ENCODE measurements at places on chromosomes 5 and 9.

- DNase-seq: no peak
Observed at GRCh38 chr9:110261632-110262031, 5.3 kb upstream of the TXN start.

GRCh38 chr5:57442080-57442839 lies 40.4 kb downstream of the ACTBL2 start:
- no peak for DNase-seq

- no peak for DNase-seq
Observed at GRCh38 chr5:6989230-6989629, 276.0 kb downstream of the TENT4A start.

DNA sequence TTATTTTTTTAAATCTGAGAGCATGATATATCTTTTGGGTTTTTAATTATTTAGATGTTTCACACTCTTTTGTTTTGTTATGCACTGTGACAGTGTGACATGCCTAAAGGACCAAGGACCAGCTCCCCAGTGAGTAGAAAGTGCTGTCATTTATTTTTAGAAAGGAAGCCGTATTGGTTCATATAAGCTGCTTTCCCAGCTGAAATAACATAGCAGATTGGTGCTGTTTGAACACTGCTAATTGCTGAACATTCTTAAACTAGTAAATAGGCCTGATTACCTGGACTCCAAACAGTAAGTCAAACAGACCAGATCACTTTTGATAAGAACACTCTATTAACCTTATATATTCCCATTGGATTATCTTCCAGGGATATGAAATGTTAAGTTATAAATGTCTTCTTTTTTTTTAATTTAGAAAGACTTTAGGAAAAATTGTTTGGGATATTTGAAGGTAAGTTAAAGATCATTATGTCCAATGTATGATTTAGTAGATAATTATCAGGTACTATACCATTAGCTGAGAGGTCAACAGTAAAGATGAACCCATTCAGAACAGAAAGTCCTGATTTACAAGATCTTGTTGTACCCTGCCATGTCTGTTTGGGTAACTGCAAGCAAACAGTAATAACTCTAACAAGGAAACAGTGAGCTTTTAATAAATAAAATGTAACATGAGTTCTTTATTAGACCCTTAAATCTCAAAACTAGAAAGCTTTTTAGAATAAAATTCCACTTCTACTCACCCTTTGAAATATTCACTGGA lies 27.8 kb upstream of the ELL2 start:
- DNase-seq: no peak

- DNase-seq: no peak
Observed at GRCh38 chr9:110073356-110073905, 134.5 kb downstream of the C9orf152 start.

- DNase-seq: no peak
Observed at GRCh38 chr5:143734456-143734780, 77.5 kb upstream of the HMHB1 start.

DNA sequence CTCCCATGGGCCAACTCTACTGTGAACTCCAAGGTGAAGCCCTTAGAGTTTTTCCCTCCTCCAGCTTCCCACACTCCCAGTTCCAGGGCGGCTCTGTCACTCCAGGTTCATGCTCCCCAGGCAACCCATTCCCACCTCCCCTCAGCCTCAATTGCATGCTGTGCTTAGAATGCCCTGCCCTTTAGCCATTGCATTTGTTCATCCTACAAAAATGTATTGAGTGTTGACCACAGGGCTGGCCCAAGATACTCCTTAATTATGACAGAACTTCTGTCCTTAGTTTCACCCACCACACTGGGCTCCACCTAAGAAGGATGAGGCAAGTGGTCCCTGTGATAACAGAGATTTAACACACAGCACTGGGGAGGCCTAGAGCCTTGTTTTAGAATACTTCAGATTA lies 236.1 kb downstream of the ADAMTSL1 start:
- no peak for DNase-seq

GRCh38 chr5:145110181-145110580 lies 725.0 kb downstream of the PRELID2 start:
- DNase-seq: no peak

GRCh38 chr9:82363682-82364081 lies 375.1 kb downstream of the SPATA31D1 start:
- DNase-seq: no peak

DNA sequence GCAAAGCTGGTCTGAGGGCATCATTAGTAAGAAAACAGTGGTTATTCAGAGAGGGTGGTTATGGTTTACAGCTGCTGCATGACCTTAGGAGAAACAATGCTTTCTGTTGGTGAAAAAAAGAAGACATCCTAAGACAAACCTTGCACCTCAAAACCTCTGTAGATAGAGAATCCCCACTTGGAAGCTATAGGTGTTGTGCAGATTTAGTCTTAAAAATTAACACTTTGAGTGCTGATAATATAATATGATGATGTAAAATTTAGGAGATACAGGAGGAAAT lies 1.4 kb upstream of the PTTG1 start:
- DNase-seq: no peak

DNA sequence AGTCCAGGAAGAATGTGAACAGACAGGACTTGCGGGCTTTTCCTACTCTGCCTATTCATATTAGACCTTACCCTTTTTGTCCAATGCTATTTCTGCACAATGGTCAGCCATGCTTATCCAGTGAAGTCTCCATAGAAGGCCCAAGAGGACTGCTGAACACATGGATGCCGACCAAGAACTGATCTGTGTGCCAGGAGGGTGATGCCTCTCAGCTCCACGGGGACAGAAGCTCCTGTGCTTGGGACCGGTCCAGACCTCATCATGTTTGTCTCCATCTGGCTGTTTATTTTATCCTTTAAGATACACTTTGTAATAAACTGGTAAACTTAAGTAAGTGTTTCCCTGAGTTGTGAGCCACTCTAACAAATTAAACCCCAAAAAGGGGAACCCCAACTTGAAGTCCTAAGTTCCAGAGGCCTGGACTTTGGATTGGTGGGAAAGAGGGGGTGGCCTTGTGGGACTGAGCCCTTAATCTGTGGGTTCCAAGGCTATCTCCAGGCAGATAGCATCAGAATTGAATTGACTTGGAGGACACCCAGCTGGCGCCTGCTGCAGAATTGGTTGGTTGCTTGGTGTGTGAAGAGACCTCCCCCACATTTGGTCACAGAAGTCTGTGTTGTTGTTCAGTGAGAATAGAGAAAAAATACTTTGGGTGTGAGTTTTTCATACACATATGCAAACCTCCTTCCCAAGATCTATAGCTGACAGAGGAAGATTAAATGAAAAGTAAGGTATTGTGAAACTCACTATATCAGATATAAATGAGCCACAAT lies 57.9 kb upstream of the ANKH start:
- DNase-seq: no peak

GRCh38 chr9:33952066-33952465 lies 96.6 kb downstream of the UBAP2 start:
- no peak for DNase-seq

DNA sequence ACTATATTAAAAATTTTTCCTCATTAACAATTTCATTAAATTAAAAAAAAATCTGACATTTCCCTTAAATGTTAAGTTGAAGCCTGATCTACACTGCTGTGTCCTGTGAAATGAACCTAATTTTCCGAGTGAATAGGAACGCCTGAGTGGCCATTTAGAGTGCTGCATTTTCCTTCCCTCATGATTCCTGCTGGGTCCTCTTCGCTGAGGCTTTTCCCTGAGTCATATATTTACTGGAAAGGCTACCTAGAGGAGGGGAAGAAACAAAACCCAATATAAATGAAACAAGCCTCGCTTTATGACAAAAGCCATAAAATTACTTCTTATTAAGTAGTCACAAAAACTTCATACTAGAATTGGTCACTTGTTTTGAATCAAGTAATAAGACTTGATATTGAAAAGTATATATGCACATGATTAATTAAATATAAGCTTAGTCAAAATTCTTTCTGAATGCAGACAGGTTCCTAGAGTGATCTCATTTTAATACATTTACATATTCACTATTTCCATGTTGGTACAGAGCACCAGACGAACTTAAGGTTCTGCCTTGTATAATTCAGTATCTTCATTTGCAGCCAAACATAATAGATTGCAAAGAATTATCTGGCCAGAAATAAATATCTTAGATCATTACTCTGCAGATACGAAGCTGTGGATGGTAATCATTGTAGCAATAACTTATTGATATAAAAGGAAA lies 6.3 kb upstream of the ISCA1 start:
- no peak for DNase-seq

- no peak for DNase-seq
Observed at GRCh38 chr5:181173027-181173419, 25.6 kb downstream of the OR2V2 start.

- no peak for DNase-seq
Observed at GRCh38 chr5:322281-322941, 897 bp downstream of the AHRR start.

DNA sequence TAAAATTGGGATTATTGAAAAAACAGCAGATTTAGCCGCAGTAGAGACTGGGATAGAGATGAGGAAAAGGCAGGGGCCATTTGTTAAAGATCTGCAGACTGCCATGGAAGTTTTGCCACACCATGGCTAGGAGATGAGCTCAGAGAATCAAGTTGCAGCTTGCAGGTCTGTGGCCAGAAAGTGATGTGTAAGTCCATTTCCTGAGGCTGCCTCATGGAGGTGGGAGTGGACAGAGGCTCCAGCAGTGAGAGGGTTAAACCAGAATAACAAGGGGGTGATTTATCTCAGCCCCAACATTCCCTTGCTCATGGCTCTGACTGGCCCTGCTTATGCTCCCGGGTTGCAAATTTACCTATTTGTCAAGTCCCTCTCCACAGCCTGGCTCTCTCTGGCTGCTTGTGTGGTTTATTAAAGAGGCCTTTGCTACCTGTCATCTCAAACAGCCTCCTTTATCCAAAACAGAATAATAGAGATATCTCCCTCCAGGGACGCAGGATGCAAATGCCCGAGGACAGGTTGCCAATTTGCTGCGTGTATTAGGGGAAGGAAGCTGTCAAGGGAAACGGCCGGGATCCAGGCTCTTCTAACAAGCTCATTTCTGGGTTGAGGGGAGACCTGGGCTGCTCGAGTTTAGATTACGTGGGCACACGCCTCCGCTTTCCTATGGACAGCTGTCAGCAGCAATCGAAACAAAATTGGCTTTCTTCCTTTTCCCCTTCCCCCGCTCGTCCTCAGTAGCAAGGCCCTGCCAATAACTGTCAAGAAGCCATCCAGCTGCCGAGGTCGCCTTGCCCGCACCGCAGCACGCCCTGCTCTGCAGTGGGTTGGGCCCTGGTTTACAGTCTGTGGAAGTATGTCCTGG lies 72.8 kb upstream of the PITX1 start:
- no peak for DNase-seq

DNA sequence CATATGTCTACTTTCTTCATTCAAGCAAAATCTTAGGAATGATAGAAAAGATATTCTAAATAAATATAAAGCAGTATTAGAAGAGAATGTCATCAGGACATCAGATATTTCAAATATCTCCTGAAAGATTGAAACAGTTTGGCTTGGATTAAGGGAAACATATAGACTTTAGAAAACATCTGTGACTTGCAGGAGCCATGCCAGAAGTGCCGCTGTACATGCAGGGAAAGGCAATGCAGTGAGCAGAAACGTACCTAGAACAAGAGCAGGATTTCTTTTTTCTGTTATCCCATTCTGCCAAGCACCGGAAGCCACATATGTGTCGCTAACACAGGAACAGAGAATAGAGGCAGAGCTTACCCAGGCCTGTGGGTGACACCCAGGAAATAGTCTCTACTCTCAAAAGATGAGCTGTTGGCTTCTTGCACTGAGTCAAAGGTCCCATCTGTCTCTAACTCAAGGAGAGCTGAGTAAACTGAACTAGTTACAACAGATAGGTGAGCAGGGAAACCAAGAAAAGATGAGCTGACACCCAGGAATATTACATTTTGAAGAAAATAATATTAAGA lies 5.8 kb downstream of the ADAMTS19 start:
- DNase-seq: no peak

- no peak for DNase-seq
Observed at GRCh38 chr9:135494791-135495559, 5.5 kb upstream of the MRPS2 start.

DNA sequence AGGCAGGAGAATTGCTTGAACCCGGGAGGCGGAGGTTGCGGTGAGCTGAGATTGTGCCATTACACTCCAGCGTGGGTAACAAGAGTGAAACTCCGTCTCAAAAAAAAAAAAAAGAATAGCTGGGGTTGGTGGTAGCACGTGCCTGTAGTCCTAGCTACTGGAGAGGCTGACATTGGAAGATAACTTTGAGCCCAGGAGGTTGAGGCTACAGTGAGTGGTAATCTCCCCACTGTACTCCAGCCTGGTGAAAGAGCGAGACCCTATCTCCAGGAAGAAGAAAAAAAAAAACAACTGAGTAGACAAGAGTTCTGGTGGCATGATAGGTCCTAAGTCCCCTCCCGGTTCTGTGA lies 26.3 kb downstream of the GOLGA2 start:
- no peak for DNase-seq

- DNase-seq: no peak
Observed at GRCh38 chr9:137296670-137297664, 5.1 kb downstream of the NRARP start.

- no peak for DNase-seq
Observed at GRCh38 chr5:149683964-149684363, 46.1 kb upstream of the PPARGC1B start.

DNA sequence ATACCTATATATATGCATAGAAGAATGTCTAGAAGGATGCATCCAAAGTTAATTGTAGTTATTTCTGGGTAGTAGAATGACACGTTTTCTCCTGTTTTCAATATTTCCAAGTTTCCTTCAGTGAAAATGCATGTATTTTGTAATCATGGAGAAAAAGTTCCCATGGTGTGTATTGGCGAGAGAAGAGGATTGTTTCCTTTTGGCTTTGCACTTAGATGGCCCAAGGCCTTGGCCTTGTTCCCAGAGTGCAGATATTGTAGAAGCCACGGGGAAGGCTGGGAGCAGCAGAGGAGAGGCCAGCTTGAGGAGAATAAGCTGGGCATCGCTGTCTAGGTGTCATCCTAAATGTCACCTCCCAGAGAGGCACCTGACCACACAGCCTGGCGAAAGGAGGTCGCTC lies 44.0 kb downstream of the IRF1 start:
- no peak for DNase-seq

DNA sequence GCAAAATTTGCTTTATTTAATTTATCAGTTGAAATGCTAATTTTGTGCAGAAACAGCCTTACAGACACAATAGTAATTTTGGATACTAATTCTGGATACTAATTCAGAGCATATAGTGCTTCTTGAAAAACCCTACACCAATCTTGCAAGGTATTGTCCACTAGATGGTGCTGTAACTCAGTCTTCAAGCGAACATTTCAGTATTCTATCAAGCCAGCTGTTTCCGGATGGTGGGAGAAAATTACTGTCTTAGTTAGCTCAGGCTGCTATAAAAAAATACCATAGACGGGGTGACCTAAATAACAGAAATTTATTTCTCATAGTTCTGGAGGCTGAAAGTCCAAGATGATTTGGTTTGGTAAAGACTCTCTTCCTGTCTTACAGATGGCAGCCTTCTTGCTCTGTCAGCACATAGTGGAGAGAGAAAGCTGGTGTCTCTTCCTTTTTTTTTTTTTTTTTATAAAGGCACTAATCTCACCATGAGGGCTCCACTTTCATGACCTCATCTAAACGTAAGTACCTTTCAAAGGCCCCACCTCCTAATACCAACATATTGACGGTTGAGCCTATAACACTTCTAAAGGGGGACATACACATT lies 1306.5 kb upstream of the CDH9 start:
- DNase-seq: no peak

- no peak for DNase-seq
Observed at GRCh38 chr9:104869811-104870210, 58.1 kb downstream of the ABCA1 start.

- DNase-seq: no peak
Observed at GRCh38 chr9:126401107-126401506, 74.5 kb downstream of the MVB12B start.

- no peak for DNase-seq
Observed at GRCh38 chr9:4844056-4844838, 51.5 kb downstream of the RCL1 start.
